Kidney capillary endothelial cell (primary cell): ENCODE measurements at places on chromosomes 3 and 15.

- no peak for DNase-seq
Observed at GRCh38 chr3:196835086-196835485, 32.6 kb upstream of the SENP5 start.

GRCh38 chr3:8413337-8413926 is 88.2 kb upstream of the LMCD1 start:
- DNase-seq, result no peak

DNA sequence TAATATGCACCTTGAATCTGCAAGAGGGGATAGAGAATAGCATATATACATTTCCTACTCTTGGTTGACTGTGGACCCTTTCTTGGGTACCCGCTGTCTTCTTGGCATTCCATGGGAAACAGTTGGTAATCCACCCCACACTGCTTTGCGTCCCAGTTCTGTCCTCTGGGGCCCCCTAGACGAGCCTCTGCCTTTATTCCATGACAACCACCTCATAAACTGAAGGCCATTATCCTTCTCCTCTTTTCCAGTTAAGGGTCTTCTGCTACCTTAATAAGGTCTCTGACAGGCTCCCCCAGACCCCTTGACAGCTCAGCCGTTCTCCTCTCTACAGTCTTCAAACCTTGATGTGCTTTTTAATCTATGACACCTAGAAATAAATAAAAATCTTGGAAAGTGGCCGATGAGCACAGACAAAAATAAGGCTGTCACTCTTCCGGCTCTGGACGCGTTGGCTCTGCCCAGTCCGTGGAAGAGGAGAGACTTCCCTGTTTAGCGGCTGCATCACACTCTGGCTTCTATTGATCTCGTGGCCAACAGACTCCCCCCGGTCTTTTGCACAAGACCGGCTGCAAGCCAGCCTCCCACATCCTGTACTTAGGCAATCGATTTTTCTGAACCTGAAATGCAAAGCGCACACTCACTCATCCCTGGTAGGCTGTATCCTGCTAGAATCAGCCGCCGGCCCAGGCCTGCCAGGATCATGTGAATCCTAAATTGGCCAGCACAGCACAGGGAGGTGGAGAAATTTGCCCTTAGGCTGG is 251.0 kb upstream of the TLE3 start:
- DNase-seq, result no peak

GRCh38 chr3:72411126-72411525 is 437.1 kb downstream of the SHQ1 start:
- DNase-seq, result no peak

DNA sequence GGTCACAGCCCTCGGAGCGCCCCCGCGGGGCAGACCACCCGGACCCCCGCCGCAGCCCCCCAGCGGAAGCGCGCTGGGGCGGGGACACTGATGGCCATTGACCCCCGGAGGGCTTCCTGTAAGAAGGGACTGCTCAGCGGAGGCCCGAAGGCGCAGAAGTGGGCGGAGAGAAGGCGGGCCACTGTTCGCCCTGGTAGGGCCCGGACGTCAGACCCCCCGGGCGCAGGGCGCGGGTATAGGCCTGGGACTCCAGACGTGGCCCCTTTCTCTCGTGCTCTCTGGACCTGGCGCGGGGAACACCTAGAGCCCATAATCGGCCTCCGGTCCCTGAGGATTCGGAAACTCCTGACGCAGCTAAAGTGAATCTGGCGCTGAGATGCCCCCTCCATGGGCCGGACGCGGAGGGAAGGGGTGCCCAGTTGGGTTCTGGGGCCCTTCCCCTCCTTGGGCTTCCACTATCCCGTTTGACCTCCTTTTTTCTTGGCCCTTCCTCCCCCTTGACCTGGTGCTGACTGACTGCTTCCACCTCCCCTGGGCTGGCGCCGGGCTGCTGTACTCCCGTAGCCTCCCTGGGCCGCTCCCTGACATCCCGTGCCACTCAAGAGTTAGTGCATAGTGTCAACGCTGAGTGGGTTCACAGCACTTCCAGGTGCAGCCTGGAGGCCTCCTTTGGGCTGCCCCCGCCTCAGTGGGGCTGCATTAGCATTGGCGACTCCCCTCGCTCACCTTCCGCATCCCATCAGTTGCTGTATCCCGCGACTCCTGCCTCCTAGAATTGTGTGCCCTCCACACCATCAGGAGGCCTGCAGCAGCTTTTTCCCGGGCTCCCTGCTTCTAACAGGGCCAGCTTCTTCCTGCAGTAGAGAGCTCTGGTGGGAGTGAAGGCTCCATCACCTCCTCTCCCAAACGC is 694 bp downstream of the ABTB1 start:
- DNase-seq, result no peak
